ENCODE measurements at places on chromosomes 2 and 18.

DNA sequence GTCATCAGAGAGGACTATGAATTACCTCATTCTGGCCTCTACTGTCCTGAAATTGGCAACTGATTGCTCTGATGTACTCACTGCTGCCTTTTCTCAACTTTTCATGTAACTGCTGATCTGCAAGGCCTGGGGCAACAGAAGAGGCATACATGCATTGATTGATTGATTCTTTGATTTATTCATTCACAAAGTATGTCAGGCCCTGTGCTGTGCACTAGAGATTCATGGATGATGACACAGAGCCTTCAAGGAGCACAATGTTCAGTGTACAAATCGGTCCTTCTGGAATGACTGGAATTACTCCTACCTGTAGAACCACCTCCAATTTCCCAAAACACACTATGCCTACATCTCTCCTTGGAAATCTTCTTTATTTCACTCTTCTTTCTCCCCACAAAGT lies 111.3 kb downstream of the LRATD1 start:
- DNase-seq: no peak

DNA sequence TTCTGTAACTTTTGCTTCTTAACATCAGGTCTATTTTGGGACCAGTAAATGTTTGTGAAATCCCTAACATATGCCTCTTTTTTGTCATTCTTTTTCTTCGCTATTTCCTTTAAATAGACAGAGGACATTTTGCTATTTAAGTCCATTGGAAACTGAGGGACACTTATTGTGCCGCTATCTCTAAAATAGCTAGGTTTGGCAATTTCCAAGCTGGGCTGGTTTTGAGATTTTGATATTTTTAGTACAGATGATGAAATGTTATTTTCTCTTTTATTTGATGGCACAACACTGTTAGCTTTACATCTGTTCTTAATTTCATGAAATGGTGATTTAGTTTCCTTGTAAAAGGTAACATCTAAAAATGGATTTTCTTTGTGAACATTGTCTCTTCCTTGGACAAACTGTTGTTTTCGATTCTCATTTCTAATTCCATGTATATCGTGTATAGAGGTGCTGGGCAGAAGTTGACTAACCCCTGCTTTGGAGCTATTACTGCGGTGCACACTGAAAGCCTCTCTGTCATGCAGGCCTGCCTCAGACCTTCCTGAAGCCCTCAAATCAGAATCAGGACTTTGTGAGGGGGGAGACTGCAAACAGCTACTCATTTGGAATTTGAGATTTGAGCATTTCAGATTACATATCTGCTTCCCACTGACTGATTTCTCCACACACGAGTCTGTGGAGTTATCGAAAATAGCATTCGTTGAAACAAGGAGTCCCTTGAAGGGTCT lies 594 bp downstream of the RAD51AP2 start:
- DNase-seq: no peak

- no peak for DNase-seq
Observed at GRCh38 chr2:153133716-153134115, 344.8 kb downstream of the RPRM start.

DNA sequence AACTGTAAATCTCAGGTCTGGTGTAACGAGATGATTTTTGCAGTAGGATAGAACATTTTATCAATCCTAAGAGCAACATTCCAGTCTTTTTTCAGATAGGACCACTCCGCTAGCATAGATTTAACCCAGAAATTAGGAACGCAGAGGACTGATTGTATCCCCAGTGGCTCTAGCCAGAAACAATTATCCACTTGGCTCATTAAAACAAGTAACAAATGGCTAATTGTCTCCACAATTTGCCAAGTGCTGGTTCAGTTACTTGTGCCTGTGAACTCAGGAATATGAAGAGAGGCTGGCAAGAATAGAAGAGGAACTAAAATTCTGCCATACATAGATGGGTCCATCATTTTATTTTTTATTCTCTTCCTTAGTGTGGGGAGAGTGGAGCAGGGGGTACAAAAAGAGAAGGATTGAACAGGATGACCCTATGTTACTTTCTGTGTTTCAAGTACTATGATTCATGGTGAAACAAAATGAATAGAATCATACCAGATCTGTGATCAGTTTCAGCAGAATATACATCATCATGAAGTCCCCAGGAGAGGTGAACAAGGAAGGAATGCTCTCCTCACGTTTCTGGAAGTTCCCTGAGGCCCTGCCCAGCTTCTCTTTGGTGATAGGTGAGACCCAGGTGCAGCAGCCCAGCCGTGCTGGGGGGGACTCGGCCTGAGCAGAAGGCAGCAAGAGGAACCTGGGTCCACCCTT lies 121.6 kb downstream of the ARL4C start:
- DNase-seq: no peak

DNA sequence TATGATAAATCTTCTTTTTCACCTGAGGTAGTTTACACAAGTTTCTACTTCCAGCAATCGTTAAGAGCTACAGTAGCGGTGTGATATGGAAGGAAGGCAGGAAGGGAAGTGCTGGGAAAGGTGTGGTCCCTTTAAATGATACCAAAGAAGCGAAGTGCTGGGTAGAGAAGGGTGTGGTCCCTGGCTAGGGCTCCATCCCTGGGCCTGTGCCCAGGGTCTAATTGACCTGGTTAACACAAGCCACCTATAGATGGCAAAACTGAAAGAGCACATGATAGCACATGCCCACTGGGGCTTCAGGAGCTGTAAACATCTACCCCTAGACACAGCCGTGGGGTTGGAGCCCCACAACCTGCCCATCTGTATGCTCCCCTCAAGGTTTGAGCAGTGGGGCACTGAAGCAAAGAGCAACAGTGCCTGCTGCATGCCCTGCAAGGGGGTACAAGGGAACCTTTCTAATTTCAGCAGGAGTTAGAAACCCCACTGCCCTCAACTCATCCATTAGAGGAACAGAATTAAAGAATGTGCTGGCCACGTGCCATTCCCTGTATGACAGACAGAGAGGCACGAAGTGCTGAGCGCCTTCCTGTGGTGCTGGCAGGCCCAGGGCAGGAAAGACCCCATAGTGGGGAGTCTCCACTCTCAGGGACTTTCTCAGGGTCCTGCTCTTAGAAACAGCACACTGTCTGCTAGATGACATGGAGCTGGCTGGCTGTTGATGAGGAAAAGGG lies 153.1 kb upstream of the LMAN1 start:
- DNase-seq: no peak
